ENCODE measurements at places on chromosomes 7 and 10.

- DNase-seq: no peak
Measured at GRCh38 chr7:49037346-49038210, 113.2 kb downstream of the CDC14C start.

DNA sequence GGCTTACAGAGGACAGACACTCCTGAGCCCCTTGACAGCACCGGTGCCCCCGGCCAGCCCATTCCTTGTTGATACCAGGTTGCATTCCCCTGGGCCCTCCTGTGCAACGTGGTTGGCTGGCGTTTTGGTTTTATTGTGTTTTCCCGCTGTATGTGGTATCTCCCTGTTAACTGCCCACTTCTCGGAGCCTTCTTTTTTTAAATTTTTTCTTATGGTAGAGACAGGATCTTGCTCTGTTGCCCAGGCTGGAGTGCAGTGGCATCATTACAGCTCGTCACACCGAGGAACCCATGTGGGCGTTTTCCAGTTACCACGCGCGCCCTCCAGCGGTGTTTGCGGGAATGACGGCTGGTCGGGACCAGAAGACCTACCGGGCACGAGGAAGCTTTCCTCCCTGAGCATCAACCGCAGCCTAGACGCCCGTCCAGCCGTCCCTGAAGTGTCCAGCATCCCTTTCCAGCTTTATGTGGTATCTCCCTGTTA is 16.9 kb upstream of the ZFAND2A start:
- DNase-seq: peak; percentile 93

DNA sequence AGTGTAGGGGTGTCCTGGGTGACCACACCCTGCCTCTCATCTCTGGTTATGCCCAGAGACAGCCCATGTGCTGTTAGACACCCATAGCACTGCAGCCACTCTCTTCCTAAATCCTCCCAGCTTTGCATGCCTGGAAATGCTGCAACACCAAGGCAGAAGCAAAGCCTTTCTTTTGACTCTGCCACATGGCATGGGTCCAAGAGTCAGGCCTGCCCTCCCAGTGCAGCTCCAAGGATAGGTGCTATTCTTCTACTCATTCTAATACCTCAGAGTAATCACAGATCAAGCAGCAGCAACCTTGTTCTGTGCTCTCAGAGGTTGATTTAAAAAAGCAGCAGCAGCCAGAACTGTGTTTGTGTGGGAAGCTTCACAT is 23.4 kb downstream of the FRMPD2 start:
- DNase-seq: no peak

DNA sequence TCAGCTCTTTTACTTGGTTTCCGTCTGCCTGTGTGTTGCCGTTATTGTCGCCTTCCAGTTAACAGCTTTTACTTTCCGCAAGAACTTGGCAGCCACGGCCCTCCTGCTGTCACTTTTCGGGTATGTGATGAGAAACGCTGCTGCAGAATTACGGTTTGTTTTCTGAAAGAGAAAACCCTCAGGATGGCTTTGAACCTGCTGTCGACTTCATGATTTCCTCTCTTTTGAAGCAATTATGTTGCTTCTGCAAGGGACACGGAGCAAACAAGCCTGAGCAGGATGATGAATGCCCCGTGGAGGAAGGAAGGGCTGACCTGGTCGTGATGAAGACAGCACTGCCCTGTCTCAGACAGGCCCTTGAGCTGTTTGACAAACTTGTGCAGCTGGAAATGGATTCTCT is 339.8 kb downstream of the ABCA13 start:
- DNase-seq: no peak

DNA sequence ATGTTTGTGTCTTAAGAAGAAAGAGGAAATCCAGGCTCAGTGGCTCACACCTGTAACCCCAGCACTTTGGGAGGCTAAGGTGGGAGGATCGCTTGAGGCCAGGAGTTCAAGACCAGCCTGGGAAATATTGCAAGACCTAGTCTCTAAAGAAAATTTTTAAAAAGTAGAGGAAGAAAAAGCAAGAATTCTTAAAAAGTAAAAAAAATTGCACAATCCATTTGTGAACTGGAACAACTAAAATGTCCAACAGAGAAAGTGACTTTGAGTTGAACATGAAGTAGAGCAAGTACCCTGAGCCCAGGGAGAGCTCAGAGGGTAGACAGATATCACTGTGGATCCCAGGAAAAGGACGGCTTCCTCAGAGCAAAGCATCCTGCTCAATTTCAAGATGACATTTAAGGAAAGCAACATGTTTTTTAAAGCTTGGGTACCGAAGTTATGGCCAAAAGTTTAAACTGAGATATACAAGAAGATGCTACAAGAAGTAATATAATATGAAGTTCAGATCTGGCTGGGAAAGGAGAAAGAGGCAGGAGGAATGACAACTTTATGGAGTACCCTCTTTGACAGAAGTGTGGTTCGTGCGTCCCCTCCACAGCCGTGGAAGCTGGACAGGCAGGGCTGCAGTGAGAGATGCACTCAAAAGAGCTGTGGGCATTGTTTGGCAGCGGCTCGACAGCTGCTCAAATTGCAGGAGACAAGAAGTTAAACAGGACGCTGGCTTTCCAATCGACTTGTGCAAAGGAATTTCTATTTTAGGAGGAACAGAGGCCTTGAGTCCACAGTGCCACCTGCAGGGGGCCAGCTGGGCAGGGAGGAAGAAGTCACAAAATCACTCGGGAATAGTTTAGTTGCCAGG is 201.3 kb downstream of the JCAD start:
- DNase-seq: peak; percentile 70

GRCh38 chr7:132742189-132742612 is 165.9 kb upstream of the PLXNA4 start:
- no peak for DNase-seq

DNA sequence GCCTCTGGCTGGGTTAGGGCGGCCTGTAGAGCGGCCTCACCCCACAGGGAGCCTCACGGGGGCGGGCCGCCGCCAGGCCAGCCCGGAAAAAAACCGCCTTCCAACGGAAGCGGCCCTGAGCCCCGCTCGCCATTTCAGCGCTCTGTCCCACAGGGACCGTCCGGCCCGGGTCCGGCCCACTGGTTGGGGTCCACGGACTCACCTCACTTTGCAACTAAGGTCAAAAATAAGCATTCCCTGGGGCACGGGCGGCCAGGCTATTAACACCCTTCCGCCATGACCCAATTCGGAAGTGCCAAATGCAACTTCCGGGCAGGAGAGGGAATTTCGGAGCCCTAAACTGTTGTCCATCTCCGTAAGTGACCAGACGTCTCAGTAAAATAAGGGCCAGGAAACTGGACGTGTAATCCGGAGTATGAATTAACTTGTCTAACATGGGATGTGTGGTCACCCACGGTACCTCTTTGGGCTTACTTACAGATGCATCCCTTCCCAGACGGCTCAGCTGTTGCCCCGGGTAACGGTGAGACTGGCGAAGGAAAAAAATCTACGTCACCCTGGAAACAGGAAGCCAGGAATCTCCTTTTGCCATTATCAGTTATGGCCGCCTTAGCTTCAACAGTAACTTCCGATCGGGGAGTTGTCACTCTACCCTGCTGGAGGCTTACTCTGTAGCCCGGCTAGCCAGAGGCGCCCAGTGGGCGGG is at the start of gene BBIP1:
Gene BBIP1, minus strand, starts transcription at position 538 of the 706 bp plus-strand sequence. CDS start 1,023 bp downstream, outside the sequence.
- DNase-seq: no peak

- peak; percentile 75 for DNase-seq
Measured at GRCh38 chr10:93468461-93469213, 13.5 kb downstream of the MYOF start.

GRCh38 chr7:116988363-116988989 is 35.2 kb downstream of the ST7 start:
- DNase-seq: no peak

- DNase-seq: no peak
Measured at GRCh38 chr10:71635867-71636266, 83.7 kb downstream of the C10orf105 start.

DNA sequence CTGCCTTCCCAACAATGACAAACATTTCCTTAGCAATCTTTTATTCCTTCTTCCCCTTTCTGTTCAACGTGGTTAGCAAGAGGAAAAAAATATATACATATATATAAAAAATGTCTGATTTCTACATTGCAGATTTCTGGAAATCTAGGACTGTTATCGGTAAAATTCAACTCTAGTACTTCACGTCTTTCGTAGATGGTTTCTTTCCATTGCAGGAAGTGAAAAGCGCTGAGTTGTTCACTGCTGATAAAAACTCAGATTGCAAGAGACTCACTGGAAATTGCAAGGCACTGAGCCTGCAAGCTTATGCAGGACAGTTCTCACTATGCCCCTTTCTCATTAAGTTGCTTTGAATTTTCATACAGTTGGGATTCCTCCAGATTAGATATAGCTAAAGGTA is 23.9 kb downstream of the KIN start:
- no peak for DNase-seq

DNA sequence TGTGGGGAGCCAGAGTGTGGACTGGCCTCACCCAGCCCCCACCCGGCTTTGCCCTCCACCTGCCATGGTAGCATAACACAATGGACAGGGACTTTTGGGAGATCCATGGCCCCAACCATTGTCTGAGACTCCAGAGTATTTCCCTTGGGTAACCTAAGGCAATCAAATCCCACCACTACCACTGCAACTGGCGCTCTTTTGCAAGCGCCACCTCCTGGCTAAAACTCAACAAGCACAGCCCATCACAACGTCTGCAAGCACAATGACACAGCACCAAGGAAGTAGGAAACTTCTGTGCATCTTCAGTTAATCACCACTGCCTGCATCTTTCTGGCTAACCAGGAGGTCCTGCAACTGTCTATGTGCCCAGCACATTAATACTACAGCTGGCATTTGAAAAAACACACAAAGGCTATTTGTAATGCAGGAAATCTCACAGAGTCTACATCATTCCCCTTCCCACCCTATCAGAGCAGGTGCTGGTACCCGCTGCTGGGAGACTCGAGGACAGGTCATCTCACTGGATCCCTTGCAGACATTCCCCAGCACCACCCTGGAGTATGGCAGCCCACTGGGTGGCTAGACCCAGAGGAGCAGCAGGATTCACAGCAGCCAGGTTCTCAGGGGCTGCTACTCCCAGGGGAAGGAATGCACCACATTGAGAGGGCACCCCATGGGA is 27.7 kb downstream of the ANKRD26 start:
- DNase-seq: no peak

DNA sequence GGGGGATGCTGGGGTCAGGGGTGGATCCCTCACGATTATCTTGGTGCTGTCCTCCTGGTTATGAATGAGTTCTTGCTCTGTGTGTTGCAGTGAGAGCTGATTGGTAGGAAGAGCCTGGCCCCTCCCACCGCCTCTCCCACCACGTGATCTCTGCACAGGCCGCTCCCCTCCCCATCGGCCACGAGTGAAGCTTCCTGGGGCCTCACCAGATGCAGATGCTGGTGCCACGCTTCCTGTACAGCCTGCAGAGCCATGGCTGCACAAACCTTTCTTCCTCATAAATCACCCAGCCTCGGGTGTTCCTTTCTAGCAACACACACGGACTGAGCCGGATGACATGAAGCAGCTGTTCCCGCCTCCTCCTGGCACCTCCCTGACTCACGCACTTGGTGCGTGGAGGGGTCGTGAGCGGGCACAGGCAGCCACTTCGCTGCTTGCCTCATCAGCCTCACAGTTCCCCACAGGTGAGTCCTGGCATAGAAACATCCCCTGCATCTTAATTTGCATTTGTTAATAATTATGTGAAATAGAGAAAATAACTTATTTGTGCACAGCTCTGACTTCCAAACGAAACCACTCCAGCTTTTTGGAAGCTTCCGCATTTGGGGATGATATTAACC is 210.8 kb downstream of the ADARB2 start:
- DNase-seq: peak; percentile 4

GRCh38 chr10:94462130-94462529 is 59.8 kb downstream of the TBC1D12 start:
- DNase-seq: no peak

GRCh38 chr7:44415510-44415909 is 74.9 kb downstream of the NUDCD3 start:
- no peak for DNase-seq

- peak; percentile 75 for DNase-seq
Measured at GRCh38 chr10:34638406-34639054, 176.6 kb downstream of the PARD3 start.

- DNase-seq: no peak
Measured at GRCh38 chr7:157233677-157234076, 95.0 kb downstream of the UBE3C start.

- DNase-seq: no peak
Measured at GRCh38 chr10:116637830-116638229, 17.1 kb downstream of the PNLIPRP2 start.

DNA sequence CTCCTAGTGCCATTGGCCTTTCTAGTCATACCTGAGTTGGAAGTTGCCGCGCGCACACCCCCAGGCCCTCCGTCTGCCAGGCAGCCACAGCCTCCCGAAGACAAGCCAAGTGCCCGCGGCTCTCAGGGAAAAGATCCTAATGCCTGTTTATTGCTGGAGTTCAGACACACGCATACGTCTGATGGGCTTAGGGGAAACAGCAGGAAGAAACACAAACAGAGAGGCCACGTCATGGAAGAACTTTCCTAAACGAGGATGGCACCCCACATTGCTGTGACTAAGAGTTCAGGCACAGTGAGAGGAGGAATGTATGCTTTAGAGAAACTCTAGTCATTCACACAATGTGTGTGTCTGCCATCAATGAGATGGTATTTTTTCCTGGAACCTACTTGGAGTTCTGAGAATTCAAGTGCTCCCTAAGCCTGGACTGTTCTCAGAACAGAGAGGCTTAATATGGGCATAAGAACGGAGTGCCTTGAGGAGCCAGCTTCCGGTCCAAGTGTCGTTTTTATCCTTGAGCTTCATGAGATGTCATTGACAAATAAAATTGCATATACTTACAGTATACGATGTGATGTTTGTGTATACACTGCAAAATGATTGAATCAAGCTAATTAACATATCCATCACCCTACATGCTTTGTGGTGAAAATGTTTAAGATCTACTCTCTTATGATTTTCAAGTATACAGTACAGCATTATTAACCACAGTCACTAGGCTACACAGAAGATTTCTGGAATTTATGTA is 11.6 kb upstream of the RBP3 start:
- no peak for DNase-seq

- peak; percentile 82 for DNase-seq
Measured at GRCh38 chr10:104274762-104275721, 6.1 kb downstream of the GSTO2 start.

DNA sequence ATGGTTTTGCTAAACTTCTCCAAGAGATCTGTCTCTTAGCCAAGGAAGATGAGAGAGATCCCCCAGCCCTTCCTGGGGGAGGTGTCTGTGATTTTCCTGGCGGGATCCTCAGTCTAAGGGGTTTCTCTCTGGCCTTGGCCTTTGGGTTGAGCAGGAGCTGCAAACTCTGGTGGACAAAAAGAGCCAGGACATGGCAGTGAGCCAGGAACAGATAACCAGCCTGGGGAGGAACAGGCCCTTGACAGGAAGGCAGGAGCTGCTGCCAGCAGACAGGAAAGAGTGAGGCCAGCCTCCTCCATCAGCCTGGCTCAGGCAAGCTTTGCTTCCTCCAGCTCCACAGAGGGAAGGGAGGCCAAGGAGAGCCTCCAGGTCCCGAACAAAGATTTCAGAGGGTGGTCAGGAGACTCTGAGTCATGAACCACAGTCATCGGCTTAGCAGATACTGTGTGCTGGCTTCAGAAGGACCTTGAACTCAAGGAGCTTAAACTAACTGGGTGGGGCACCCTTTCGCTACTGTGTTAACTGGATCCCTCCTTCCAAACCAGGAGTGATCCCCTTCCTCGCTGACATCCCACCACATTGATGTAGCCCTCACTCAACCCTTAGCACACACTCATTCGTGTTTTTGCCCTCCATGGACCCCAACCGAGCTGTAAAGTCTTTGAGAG is 34.7 kb downstream of the DDIT4 start:
- DNase-seq: peak; percentile 72

Data from urothelium cell line (cell line).